ENCODE measurements at places on chromosomes 1 and 21. TPM values are rescaled to one million over a fixed set of nuclear protein-coding genes. Genes with fewer than 3 reads are reported as not detected.

C8B gene
- total RNA-seq = not detected

DNA sequence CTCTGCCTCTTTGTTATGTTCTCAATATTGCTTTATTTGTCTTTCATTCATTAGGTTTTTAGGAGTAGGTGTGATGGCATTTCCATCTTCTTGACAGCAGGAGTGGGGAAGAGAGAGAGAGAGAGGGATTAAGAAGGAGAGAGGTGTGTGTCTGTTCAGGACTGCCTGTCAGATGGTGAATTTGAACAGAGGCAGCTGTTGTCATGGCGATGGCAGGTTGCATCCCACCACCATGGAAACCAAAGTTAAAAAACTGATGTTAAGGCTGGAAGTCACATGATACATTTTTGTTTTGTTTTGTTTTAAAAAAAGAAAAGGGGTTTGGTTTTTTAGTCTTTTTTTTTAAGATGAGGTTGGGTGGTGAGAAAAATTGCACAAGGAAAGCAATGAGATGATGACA, 18.3 kb downstream of the CACNA1E start:
- no peak for DNase-seq

HSD3B1 gene
- total RNA-seq = not detected

DNA sequence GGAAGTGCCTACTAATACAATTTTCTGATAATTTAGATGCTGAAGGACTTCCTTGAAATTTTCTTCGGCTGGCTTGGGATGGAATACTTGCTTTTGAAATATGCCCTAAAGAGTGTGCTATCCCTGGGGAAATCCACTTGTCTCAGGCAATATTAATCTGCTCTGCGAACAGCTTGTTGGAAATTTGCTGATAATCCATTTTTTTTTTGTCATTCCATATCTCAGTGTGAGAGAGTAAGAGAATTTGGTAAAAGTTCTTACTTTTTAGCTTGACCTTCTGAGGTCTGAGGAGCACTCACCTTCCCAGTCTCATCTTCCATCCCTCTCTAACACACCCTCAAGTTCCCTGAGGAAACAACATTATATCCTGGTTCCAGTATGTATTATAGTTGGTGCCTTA, 36.8 kb downstream of the DNAJC6 start:
- DNase-seq = no peak

CLCA4 gene
- 3.1 TPM for total RNA-seq

- peak; percentile 84 for DNase-seq
Measured at GRCh38 chr1:202184750-202185460, 8.7 kb upstream of the LGR6 start.

ORC1 gene
- total RNA-seq = 0.38 TPM

- DNase-seq = no peak
Measured at GRCh38 chr1:54479251-54479650, 68.8 kb upstream of the ACOT11 start.

All from dorsolateral prefrontal cortex (tissue), 122 donors.